Astrocyte (in vitro differentiated cells and primary cell): ENCODE measurements at places on chromosomes 6 and 20.

GRCh38 chr6:34465531-34466241, at the start of gene PACSIN1:
Gene PACSIN1 (plus strand): TSS chr6:34466076. CDS start chr6:34526306, 60,230 bp downstream.
- no peak for DNase-seq

GRCh38 chr6:80003826-80004172, 650 bp upstream of the TTK start:
- DNase-seq = no peak

- DNase-seq = no peak
Observed at GRCh38 chr20:39705032-39705431, 742.9 kb downstream of the DHX35 start.

DNA sequence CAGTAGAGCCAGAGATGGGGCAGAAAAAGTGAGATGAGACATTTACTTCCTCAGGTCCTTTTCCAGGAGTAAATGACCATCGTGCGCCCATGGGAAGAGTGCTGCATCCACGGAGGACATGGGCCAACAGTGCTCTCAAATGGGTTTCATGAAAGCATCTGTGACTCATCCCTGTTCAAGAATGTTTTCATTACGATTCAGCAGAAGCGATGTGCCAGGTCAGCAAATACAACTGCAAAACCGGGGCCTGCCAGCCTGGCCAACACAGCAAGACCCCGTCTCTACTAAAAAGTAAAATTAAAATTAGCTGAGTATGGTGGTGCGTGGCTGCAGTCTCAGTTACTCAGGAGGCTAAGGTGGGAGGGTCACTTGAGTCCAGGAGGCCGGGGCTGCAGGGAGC, 125.1 kb downstream of the LY86 start:
- peak; percentile 74 for DNase-seq

DNA sequence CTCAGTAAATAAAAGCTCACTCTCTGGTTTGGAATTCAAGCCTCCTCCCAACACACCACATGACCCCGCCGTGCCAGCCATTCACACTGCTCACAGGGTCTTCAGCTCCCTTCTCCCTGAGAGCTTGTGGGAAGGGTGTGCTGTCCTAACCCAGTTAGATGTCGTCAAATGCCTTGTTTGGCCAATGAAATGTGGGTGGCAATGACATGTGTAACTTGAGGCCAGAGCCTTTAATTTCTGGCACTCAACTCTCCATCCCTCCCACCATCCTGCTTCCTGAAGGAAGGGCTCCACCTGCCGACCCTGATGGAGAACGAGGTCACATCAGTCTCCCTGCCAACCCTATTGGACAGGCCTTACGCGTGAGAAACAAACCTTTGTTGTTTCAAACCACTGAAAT, 224.5 kb upstream of the AGPAT4 start:
- DNase-seq = peak; percentile 63

- no peak for DNase-seq
Observed at GRCh38 chr20:62523473-62524203, 47.8 kb upstream of the GATA5 start.

- no peak for DNase-seq
Observed at GRCh38 chr6:33416386-33417127, 1.4 kb downstream of the CUTA start.

DNA sequence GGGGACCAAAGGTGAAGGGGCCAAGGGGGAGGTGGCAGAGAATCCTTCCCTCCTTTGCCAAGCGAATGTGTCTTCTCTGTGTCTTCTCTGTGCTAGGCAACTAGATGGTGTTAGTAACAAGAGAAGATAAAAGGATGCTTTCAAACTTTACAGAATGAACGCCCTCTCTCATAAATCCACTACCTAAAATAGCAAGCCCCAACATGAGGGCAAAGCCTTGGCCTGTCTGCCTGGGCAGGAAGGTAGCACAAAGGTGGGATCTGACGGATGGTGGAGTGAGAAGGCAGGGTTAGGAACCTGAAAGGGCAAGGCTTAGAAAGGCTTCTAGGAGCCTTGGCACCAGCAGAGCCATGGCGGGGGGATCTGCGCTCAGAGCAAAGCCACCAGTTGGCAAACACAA, 13.6 kb upstream of the TGM3 start:
- DNase-seq = no peak

GRCh38 chr6:423799-424345, 32.3 kb downstream of the IRF4 start:
- DNase-seq = no peak

- no peak for DNase-seq
Observed at GRCh38 chr6:36961441-36962435, 7.2 kb downstream of the PI16 start.

DNA sequence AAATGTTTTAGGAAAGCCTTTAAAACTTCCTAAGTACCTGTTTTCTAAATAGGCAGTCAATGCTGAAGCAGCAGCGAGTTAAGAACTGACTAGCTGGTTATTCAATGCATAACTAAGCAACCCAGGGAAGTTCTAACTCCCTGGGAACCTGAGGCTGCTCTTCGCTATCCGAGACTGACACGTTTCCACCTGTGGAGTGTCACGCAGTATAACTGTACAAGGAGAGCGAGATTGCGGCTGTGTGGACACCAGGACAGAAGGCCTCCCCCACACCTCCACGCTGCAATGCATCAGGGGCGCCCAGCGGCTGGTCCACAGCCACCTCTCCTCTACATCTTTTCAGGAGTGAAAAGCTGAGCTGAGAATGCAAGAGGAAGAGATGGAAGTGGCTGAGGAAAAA, 8.0 kb downstream of the PXDC1 start:
- no peak for DNase-seq

- DNase-seq = no peak
Observed at GRCh38 chr20:57408131-57408530, 16.9 kb downstream of the RBM38 start.

GRCh38 chr20:53978497-53978896, 91.9 kb downstream of the BCAS1 start:
- DNase-seq = no peak

DNA sequence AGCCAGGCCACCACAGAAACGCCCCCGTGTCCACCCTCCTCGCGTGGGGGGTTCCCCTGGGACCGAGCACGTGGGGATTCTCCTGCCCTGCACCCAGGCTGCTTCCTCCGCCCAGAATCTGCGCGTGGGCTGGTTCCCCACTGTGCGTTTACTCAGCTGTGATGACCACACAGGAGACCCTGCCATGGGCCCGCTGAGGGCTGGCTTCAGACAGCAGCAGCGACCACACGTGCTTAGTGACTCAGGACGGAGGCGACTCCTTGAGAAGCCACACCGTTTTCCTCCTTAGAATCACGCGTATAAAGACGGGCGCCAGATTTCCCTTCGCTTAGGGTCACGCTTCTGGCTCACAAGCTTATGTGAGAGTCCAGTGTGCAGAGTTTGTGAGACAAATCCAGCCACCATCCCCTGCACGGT, 63.9 kb upstream of the PDE10A start:
- peak; percentile 4 for DNase-seq

GRCh38 chr20:48667889-48668413, 159.8 kb downstream of the PREX1 start:
- DNase-seq = peak; percentile 24

GRCh38 chr20:1784586-1784985, 110.6 kb upstream of the SIRPA start:
- no peak for DNase-seq

DNA sequence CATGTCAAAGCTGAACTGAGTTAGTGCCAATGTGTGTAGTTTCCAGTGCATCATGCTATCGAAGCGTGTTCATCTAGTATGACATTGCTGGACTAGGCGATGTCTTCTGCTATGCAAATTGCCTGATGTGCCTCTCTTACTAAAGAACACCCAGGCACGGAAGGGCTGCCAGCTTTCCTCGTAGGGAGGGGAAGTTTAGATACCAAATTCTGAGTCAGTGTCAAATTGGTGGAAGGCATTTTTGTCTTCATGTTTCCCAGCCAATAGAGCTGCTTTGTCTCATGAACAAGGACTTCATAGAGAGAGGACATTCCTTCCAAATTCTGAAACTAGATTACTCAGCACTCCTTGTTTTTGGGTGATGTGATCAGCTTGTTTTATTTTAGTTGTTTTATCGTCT, 320.1 kb downstream of the BTBD3 start:
- DNase-seq = no peak

GRCh38 chr20:20024942-20025341, 7.8 kb downstream of the NAA20 start:
- DNase-seq = peak; percentile 63

DNA sequence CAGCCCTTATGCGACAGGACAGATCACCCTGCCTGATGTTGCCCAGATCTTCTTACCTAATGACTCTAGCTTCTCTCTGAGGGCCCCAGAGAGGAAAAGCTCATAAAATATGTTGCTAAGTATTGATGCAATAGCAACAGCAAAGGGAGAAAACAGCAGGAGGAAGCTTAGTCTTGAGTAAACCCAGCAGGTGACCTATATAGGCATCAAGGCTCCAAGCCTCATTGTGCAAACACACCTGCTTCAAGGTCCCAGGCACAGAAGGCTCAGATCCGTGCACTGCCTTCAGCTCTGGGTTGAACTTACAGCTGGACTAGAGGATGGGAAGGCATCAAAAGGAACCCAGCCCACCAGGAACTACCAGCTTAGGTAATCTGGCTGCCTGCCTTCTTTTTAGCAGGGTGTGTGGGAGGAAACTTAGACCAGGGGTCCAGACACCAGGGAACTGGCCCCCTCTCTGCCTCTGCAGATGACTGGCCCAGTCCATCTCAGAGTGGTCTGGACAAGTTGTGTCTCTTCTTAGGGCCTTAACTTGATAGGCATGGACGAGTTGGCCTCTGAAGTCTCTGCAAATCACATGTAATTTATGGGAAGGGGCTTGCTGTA, 34.4 kb downstream of the TGM3 start:
- DNase-seq = no peak

- peak; percentile 23 for DNase-seq
Observed at GRCh38 chr6:35500782-35501181, 3.9 kb upstream of the TEAD3 start.

GRCh38 chr20:17648791-17649730, 33.0 kb downstream of the RRBP1 start:
- DNase-seq = no peak

- DNase-seq = no peak
Observed at GRCh38 chr6:97978855-97979271, 695.8 kb upstream of the MMS22L start.

GRCh38 chr6:17381424-17382147, 11.8 kb upstream of the CAP2 start:
- DNase-seq = peak; percentile 80

- DNase-seq = no peak
Observed at GRCh38 chr6:126795161-126795560, 323.3 kb upstream of the RSPO3 start.

DNA sequence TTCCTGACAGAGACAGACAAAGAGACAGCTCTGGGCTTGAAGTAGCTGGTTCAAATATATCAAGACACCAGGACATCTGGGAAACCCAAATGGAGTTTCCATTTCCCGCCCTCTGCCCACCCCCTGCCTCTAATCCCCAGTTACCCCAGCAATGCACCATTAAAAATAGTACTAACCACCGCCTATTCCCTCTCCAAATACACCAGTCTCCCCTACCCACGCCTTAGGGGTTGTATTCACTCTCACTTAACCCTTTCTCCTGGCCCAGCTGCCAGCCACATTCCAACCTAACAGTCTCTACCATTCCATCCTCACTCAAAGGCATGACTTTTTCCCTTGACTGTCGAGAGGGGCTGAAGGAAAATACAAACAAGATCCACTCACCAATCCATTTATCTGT, 22.4 kb downstream of the GABBR1 start:
- no peak for DNase-seq

GRCh38 chr6:170212956-170213636, 77.8 kb downstream of the DLL1 start:
- no peak for DNase-seq

GRCh38 chr6:105526225-105526872, 123.5 kb upstream of the PREP start:
- DNase-seq = no peak

DNA sequence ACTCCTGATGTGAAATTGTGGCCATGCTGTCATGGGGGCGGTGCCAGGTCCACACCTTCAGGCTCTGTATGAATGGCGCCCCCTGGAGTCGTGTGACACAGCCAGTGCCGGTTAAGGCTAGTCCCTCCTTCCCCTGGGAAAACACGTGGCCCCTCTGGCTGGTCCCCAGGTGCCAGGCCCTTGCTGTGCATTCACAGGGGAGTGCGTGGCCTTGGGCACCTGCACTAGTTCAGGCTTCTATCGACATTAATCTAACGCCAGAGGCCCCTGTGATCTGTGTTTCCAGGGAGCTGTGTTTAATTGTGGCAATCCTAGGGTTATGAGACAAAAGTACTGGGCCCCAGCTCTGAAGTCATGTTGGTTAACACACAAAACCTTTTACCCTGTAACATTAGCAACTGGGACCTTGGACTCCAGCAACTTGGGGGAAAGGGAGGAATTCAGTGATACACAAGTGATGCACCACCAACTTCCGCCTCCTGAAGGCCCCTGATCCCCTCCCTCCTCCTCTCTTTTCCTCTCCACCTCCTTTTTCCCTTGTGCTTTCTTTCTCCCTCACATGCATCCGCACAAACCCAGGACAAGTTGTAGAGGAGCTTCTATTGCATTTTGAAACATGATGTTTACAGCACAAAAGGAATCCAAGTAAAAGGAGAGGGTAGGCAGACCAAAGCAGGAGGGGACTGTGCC, 74.0 kb downstream of the SSR1 start:
- DNase-seq = peak; percentile 49

GRCh38 chr20:20499439-20499838, 131.5 kb downstream of the INSM1 start:
- DNase-seq = no peak

DNA sequence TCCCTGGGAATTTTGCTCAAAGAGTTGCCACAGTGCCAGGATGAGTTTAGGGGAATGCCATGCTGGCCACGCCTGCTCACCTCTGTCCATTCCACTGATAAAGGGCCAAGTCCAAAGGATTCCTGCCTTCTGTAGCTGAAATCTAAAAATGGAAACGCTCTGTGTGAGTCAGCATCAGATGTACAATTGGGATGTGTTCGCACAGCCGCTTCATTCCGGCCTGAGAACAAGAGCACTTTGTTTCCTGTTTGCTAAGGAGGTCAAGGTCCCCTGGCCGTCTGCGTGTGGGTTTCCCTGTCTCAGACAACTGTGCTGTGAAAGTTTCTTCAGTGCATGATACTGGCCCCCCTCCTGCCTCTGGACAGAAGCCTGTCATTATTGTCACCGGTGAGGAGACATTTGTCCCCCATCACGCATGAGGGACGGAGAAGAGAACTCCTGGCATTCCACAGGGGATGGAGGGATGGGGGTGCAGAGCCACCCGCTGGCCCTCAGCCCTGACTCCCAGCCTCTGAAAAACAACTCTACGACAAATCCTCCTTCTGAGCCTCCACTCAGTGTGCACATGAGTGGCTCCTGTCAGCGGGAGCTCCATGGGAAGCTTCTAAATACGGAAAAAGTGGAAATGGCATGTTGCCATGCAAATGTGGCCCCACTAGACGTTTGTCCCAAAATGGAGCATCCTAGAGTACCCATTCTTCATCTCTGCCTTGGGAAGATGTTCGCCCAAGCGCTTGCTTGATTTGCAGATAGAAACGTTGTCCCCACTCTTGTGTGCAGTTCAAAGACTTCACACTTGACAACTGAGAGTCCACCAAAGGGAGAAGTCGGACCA, 143.5 kb upstream of the AFDN start:
- DNase-seq = peak; percentile 90

- peak; percentile 37 for DNase-seq
Observed at GRCh38 chr6:140438346-140438735, 1063.9 kb upstream of the CITED2 start.

- no peak for DNase-seq
Observed at GRCh38 chr6:143695969-143696663, 18.4 kb downstream of the PHACTR2 start.
